Right atrium auricular region (tissue), 2 donors: ENCODE measurements at places on chromosomes 13 and 19. TPM values are rescaled to one million over a fixed set of nuclear protein-coding genes. Genes with fewer than 3 reads are reported as not detected.

The SIGLECL1 gene
- not detected for total RNA-seq

The ZNF544 gene
- 38.4 TPM for total RNA-seq

The MUC16 gene
- total RNA-seq, result 21.3 TPM

The ZNF611 gene
- total RNA-seq, result 6.6 TPM

The LHB gene
- not detected for total RNA-seq

The RNF225 gene
- total RNA-seq, result not detected

The NKG7 gene
- 1.8 TPM for total RNA-seq

GRCh38 chr13:100674572-100674871, at the start of gene TMTC4:
Gene TMTC4 (minus strand): TSS chr13:100674795. CDS start chr13:100670362, 4,433 bp downstream.
- peak within 1 kb of the TSS; percentile 79 for H3K27ac ChIP-seq
- H3K4me3 ChIP-seq, result peak within 1 kb of the TSS; percentile 84
- H3K4me1 ChIP-seq, result peaks cover 14% of the 10 kb centered on the region
- no peaks in the 10 kb centered on the region for H3K27me3 ChIP-seq
- no peaks in the 10 kb centered on the region for H3K36me3 ChIP-seq
- DNase-seq, result no peak

DNA sequence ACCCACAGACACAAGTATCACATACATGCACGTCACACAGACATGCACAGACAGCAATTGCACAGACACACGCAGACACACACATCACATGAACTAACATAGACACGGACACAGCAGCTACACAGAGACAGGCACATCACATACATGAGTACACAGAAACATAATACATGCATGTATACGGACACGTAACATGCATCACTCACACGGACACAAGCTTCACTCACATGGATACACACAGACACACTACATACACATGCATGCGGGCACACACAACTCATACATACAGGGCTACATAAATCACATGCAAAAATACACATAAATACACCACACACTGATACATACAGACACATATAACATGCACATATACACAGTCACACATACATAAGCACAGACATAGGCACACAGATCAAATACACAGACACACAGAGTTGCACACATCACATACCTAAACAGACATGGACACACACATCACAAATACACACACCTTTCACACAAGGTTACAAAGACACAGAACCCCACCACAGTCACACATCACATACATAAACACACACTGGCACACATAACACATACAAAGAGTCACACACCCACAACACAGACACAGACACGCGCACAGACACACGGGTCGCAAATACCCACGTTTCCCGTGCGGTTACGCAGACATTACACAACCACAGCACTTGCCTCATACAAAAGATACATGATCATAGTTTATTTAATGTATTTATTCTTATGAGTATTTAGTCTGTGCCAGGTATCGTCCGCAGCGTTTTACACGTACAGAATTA, 1.1 kb upstream of the LMTK3 start:
- H3K27ac ChIP-seq, result no peak overlapping the region
- no peak overlapping the region for H3K4me3 ChIP-seq
- no peaks in the 10 kb centered on the region for H3K27me3 ChIP-seq
- H3K4me1 ChIP-seq, result no peaks in the 10 kb centered on the region
- DNase-seq, result no peak

GRCh38 chr13:48431431-48431830, 18.5 kb upstream of the LPAR6 start:
- no peaks in the 10 kb centered on the region for H3K27me3 ChIP-seq
- peak overlapping the region; percentile 14 for H3K27ac ChIP-seq
- no peaks in the 10 kb centered on the region for H3K4me1 ChIP-seq
- H3K4me3 ChIP-seq, result no peak overlapping the region

DNA sequence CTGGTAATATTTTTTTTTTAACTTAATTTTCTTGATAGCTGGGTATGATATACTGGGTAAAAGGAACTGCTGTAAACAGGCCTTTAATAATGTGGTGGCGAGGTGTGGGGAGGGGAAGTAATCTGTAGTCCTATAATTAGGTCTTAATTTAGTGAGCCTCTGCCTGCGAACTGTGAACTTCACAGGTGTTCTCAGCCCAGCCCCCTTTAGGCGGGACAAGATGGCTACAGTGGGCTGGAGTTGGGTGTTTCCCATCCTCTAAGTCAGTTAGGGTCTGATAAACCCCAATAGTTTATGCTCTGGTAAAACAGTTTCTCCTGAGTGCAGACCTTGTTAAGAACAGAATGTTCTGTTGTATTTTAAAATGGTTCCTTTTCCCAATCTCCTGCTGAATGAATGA, 97.6 kb upstream of the SERP2 start:
- DNase-seq, result no peak
- no peak overlapping the region for H3K27ac ChIP-seq
- H3K27me3 ChIP-seq, result no peaks in the 10 kb centered on the region
- peaks cover 36% of the 10 kb centered on the region for H3K4me1 ChIP-seq
- H3K4me3 ChIP-seq, result no peak overlapping the region

GRCh38 chr19:9847087-9847671, 12.1 kb downstream of the PIN1 start:
- H3K4me3 ChIP-seq, result no peak overlapping the region
- H3K27me3 ChIP-seq, result no peaks in the 10 kb centered on the region
- H3K4me1 ChIP-seq, result no peaks in the 10 kb centered on the region
- no peak overlapping the region for H3K27ac ChIP-seq
- peak; percentile 70 for DNase-seq

DNA sequence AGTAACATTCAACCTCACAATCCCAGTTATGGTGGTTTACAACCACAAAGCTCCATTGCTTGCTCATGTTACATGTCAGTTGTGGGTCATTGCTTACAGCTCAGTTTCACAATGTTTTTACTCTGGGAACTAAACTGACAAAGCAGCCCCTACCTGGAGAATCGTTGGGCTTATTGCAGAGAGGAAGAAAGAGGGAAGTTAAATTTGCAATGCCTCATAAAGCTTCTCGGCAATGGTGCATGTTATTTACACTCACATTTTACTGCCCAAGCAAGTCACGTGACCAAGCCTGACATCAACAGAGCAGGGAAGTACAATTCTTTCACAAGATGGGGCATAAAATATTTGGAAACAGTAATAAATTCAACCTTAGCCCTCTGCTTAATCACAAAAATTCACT, 441.6 kb downstream of the TDRD3 start:
- H3K27ac ChIP-seq, result no peak overlapping the region
- no peaks in the 10 kb centered on the region for H3K27me3 ChIP-seq
- DNase-seq, result no peak
- no peaks in the 10 kb centered on the region for H3K36me3 ChIP-seq

DNA sequence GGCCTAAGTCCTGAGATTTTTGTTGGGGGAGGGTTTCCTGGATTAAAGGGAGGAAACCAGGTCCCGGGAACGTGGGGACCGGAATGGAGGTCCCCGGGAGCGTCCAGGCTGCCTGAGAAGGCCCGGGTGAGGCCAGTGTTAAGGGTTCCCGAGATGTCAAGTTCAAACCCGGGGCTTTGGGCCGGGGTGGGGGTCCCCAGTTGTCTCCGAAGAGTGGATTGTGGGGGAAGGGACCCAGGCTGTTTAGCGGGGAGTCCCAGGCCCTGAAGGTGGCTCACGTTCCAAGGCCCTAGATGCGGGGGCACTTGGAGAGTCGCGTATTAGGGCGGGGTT, 262 bp downstream of the COX7A1 start:
- H3K27ac ChIP-seq, result peak overlapping the region; percentile 98
- DNase-seq, result no peak
- H3K4me1 ChIP-seq, result peaks cover 22% of the 10 kb centered on the region
- peaks cover 37% of the 10 kb centered on the region for H3K36me3 ChIP-seq
- H3K4me3 ChIP-seq, result peak overlapping the region; percentile 87

- no peak overlapping the region for H3K4me3 ChIP-seq
- H3K36me3 ChIP-seq, result peaks cover 91% of the 10 kb centered on the region
- DNase-seq, result no peak
- no peaks in the 10 kb centered on the region for H3K4me1 ChIP-seq
Measured at GRCh38 chr19:2212861-2213711, 23.0 kb downstream of the PLEKHJ1 start.

DNA sequence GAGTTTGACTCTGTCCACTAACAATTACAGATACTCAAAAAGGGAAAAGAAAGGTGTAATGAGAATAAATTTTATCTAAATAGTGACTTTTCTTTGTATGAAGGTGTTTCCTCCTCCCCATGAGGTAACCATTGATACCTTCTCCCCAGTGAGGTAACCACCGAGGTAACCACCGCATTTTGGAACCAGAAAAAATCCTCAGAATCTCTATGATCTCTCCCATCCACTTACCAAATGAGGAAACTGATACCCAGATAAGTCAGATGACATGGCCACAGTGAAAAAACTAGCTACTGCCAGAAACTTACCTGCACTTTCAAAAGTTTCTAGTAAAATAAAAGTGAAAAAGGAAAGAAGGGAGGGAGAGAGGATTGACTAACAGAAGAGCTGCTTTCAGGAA, 124.0 kb upstream of the FNDC3A start:
- DNase-seq, result no peak
- H3K27ac ChIP-seq, result no peak overlapping the region
- H3K27me3 ChIP-seq, result no peaks in the 10 kb centered on the region
- H3K36me3 ChIP-seq, result no peaks in the 10 kb centered on the region
- H3K4me1 ChIP-seq, result no peaks in the 10 kb centered on the region
- no peak overlapping the region for H3K4me3 ChIP-seq

DNA sequence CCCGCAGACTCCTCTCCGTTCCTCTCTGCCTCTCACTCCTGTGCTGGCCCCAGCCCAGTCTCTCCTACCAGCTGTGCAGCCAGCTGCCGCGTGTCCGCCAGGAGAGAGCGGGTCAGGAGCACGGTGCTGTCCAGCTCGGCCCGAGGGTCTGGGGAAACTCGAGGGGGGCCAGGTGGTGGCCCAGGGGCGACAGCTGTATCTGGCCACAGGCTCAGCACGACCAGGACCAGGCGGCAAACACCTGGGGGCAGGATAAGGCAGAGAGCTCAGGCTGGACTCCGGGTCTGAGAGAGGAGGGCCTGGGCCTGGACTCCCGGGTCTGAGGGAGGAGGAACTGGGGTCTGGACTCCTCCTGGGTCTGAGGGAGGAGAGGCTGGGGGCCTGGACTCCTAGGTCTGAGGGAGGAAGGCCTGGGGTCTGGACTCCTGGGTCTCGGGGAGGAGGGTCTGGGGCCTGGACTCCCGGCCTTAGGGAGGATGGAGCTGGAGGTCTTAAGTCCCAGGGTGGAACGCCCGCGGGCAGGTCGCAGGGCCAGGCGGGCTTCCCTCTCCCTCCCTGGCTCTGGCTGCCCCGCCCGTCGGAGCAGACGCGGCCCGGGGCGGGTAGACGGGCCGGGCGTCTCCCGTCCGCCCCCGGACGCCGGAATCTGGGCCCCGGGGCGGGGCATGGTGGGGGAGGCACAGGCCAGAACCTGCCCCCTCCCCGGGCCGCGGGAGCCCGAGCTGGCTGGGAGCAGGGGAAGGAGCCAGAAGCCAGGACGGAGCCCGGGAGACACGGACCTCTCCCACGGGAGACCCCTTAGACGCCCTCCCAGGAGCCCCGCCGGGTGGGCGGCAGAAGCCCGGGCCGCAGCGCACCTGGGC, 1.3 kb downstream of the IL11 start:
- H3K27ac ChIP-seq, result no peak overlapping the region
- H3K36me3 ChIP-seq, result no peaks in the 10 kb centered on the region
- H3K4me1 ChIP-seq, result no peaks in the 10 kb centered on the region
- H3K27me3 ChIP-seq, result peaks cover 15% of the 10 kb centered on the region
- DNase-seq, result no peak
- no peak overlapping the region for H3K4me3 ChIP-seq

GRCh38 chr13:97072297-97072696, 78.0 kb upstream of the OXGR1 start:
- H3K36me3 ChIP-seq, result no peaks in the 10 kb centered on the region
- H3K27ac ChIP-seq, result no peak overlapping the region
- no peaks in the 10 kb centered on the region for H3K27me3 ChIP-seq
- no peaks in the 10 kb centered on the region for H3K4me1 ChIP-seq
- no peak for DNase-seq

- no peak for DNase-seq
- H3K4me3 ChIP-seq, result no peak overlapping the region
- no peak overlapping the region for H3K27ac ChIP-seq
- H3K4me1 ChIP-seq, result no peaks in the 10 kb centered on the region
- no peaks in the 10 kb centered on the region for H3K27me3 ChIP-seq
Measured at GRCh38 chr19:44712864-44713515, 14.0 kb downstream of the CEACAM16 start.

GRCh38 chr13:49517461-49517860, 21.7 kb downstream of the PHF11 start:
- no peak for DNase-seq
- peaks cover 23% of the 10 kb centered on the region for H3K36me3 ChIP-seq
- peaks cover 11% of the 10 kb centered on the region for H3K4me1 ChIP-seq
- H3K4me3 ChIP-seq, result no peak overlapping the region
- no peaks in the 10 kb centered on the region for H3K27me3 ChIP-seq

GRCh38 chr19:1725100-1726064, 27.9 kb upstream of the ONECUT3 start:
- H3K4me1 ChIP-seq, result no peaks in the 10 kb centered on the region
- peaks cover 3% of the 10 kb centered on the region for H3K27me3 ChIP-seq
- H3K27ac ChIP-seq, result no peak overlapping the region
- no peak for DNase-seq
- no peak overlapping the region for H3K4me3 ChIP-seq
- H3K36me3 ChIP-seq, result no peaks in the 10 kb centered on the region

- H3K36me3 ChIP-seq, result peaks cover 24% of the 10 kb centered on the region
- no peaks in the 10 kb centered on the region for H3K4me1 ChIP-seq
- no peaks in the 10 kb centered on the region for H3K27me3 ChIP-seq
- no peak overlapping the region for H3K27ac ChIP-seq
- H3K4me3 ChIP-seq, result no peak overlapping the region
Measured at GRCh38 chr19:56291867-56292266, 19.3 kb downstream of the EDDM13 start.

DNA sequence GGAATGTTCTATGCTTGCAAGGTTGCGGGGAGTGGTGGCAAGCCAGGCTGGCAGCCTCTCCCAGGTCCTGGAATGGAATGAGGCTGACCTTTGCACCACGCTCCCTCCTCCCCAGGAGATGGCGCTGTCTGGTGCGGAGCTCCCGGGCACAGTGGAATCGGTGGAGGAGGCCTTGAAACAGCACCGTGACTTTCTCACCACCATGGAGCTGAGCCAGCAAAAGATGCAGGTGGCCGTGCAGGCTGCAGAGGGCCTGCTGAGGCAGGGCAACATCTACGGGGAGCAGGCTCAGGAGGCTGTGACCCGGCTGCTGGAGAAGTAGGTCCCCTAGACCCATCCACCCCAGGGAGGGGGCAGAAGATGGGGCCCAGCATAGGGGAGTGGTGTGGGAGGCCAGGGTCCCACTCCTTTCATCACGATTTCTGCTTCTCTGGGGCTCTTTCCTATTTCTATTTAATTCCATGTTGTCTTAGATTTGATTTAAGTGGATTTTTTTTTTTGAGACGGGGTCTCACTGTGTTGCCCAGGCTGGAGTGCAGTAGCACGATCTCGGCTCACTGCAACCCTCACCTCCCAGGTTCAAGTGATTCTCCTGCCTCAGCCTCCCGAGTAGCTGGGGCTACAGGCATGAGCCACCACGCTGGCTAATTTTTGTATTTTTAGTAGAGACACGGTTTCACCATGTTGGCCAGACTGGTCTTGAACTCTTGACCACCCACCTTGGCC, 53.2 kb upstream of the SHKBP1 start:
- H3K36me3 ChIP-seq, result no peaks in the 10 kb centered on the region
- no peak overlapping the region for H3K4me3 ChIP-seq
- H3K27me3 ChIP-seq, result no peaks in the 10 kb centered on the region
- no peaks in the 10 kb centered on the region for H3K4me1 ChIP-seq
